SW 1271 (cell line): ENCODE measurements at places on chromosomes 2 and 18.

DNA sequence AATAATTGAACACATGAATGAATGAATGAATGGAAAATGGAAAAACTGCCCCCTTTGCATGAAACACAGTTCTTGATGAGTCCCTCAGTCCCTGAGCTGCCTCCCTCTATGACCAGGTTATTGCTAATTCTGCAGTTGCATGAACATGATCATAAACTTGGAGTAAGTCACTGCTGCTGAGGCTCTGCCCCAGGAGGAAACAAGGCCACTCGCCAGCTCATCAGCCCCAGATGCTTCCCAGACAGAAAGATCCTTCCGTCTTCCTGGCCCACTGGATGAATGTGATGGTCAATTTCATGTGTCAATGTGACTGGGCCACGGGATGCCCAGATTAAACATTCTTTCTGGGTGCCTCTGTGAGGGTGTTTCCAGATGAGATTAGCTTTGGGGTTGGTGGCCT lies 16.4 kb downstream of the GPR45 start:
- no peak for DNase-seq

DNA sequence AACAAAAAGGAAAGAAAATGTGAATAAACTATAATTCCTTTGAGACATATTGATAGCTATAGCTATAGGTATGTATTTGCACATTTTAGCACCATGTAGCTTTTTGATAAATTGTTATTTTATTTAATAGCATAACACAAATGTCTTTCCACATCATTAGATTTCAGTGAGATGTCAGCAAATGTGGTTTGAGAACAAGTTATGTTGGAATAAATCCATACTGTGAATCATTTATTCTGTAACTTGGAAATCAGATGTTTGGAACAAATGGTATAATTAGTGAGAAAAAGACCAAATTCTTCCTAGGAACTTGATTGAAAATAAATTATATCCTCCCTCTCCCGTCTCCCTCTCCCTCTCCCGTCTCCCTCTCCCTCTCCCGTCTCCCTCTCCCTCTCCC lies 62.8 kb downstream of the NABP1 start:
- no peak for DNase-seq

- DNase-seq, result no peak
Measured at GRCh38 chr2:159856760-159857159, 58.8 kb upstream of the CD302 start.

- no peak for DNase-seq
Measured at GRCh38 chr2:99989905-99990304, 152.5 kb downstream of the AFF3 start.

DNA sequence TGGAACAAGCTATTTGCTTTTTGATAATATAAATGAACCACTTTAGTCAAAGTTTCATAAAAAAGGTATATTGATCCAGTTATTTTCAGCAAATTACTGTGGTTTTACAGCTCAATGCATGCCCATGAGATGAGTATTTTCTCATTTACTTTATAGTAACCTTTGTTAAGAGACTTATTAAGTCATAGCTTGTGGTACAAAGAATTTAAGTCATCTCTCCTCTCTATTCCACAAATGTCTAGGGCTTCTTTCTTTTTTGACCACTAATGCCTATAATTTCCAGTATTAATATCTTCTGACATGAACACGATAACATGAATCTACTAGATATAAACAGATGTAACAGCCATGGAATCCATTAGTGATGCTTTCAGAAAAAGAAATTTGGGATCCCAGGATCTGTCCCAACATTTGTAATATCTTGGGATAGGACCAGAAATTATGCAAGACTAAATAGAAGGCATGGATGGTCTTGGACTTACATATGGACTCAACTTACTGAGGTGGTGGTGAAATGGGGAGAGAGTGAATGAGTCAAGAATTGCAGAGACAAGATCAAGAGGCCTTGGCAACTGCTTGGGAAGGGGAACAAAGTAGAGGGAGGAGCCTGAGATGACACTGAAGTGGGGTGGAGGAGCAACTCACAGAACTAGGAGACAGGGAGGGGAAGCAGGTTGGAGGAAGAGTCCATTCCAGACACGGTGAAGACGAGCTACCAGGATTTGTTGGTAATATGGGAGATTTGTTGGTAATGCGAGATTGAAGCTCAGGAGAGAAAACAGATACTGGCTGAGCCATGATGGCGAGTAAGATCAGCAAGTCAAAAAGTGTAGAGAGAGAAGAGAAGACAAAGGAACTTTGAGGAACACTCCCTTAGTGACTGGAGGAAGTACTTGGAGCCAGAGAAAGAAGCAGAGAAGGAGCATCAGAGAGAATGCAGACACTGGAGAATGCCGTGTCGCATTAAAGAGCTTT lies 42.4 kb upstream of the KDM3A start:
- DNase-seq, result no peak

DNA sequence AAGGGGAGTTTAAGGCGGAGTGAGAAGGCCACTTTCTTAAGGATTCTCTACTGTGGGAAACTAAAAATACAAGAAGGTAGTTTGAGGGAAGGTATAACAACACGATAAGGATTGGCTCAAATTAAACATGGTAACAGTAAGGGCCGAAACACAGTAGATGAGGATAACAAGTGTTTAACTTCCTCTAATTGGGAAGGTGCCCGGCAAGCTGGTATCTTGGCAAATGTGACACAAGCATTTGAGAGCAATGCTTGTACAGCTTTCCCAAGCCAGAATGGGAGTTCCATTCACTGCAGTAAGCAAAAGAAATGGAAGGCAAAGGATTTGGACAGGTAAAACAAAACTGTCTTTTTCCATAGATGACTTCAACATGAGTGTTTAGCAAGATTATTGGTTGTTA lies 19.8 kb downstream of the USP40 start:
- DNase-seq, result no peak

DNA sequence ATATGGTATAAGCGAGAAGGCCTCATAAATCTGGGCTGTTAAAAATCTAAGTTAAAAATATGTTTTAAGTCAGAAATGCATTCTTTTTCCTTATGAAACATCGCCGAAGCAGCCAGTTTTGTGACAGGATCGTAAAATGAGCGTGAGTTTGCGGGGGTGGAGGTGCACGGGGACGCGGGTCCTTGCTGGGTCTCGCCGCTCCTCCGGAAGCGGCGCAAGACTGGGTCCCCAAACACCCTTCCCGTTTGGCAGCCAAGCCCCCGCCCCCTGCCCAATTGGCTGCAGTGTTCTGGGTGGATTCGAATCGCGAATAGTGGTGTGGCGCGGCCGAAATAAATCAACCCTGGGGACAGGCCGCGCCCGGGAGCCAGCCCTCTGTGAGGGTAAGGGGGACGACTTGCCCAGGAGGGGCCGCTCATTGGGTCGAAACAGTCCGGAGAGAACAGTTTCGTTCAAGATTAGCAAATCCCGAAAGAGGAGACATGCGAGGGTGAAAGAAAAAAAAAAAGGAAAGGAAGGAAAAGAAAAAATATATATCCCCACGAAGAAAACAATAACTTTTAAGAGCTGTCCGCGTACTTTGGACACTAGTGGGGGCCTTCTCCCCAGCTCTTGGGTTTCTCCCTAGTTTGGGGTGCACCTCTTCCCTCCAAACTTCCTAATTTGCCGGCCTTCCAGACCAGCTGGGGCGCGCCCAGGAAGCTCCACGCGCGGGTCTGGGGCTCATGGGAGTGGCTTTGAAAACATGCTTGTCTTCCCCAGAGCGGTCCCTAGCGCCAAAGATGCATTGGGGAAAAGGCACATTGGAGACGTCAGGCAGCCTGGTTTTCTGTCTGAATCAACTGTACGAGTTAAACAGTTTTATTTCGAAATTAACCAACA lies 3.1 kb upstream of the GATA6 start:
- DNase-seq, result no peak

GRCh38 chr2:173354582-173355131 lies at the start of gene CDCA7:
TSS of gene CDCA7 (plus strand) at chr2:173354872. CDS start at chr2:173354964, 92 bp downstream.
- DNase-seq, result peak; percentile 83

- DNase-seq, result no peak
Measured at GRCh38 chr2:143480601-143481236, 351.5 kb downstream of the ARHGAP15 start.

GRCh38 chr18:21598726-21599584 lies 1.5 kb downstream of the ESCO1 start:
- DNase-seq, result no peak

DNA sequence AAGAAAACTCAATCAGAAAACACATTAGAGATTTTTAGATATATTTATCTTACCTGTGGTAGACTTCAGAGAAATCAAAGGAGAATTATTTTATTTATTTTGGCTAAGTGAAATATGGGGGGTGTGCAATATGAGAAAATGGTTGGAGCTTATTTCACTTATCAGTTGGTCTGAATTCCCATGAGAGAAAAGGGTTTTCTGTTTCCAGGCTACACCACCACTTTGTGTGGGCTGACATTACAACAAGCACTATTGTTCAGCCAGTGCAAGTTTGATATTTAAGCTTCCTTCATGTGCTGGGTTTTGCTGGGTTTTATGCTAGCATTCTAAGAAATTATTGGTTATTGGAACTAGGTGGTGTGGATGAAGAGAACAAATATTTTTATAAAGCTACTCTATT lies 33.5 kb downstream of the RMND5A start:
- DNase-seq, result no peak

DNA sequence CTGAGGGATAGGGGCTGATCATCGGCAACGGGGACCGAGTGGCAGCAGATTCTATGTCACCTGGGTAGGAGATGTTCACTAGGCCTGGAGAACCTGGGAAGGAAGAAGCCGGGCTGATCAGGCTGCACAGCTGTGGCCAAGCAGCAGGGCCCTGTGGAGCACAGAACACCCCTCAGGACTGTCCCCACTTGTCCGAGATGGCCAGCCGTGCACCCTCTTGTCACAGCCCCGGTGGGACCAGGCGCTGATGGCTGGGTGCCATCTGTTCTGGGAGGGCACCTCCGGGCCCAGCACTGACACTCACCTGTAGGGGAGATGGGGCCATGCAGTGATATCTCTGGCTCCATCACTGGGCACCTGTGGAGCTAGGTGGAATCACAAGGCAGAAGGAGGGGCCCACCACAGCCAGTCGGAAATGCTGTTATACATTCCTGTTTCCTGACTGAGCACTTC lies 217.9 kb upstream of the RAB6C start:
- DNase-seq, result no peak

DNA sequence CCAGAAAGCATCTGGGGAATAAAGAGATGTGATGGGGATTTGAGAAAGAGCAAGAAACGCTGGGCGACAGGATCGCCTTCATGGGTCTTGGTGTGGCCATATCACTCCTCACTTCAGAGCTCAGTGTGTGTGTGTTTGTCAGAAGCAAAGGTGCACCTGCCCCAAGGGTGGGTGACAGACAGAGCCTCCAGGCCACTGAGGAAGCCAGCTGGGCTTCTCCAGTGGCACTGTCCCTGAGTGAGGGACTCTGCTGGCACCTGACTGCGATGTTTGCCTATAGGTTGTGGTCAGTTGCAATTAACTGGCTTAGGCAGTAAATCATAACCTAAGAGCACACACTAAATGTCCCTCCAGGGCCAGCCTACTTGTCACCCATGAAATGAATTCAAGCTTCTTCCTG lies 23.5 kb upstream of the GNAL start:
- DNase-seq, result no peak

GRCh38 chr18:25685088-25685487 lies 333.1 kb upstream of the ZNF521 start:
- no peak for DNase-seq

- no peak for DNase-seq
Measured at GRCh38 chr2:10482913-10483312, 34.8 kb upstream of the ODC1 start.

GRCh38 chr2:29057006-29057405 lies 17.3 kb downstream of the PCARE start:
- no peak for DNase-seq

DNA sequence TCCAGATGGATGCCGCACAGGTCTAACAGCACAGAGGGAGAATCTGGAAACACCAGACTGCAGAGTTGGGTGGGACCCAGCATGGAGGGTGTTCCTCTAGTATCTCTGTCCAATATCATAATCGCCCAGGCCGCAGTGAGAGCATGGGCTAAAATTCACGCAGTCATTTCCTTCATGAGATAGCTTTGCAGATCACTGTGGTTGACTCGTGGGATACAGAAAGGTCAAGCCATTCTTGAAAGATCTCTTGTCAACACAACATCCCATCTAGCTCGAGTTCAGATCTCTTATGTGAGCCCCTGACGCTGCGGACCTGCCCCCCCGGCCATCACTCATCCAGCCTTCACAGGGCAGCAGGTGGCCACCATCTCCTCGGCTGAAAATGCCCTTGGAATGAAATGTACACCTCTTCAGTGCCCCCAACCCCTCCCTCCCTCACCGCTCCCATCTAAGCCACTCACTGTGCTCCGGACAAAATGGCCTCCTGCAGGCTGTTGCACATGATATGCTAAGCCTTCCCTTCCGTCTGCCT lies 45.9 kb downstream of the FOSL2 start:
- DNase-seq, result no peak
